CMK (cell line): ENCODE measurements at places on chromosomes 16 and 17.

DNA sequence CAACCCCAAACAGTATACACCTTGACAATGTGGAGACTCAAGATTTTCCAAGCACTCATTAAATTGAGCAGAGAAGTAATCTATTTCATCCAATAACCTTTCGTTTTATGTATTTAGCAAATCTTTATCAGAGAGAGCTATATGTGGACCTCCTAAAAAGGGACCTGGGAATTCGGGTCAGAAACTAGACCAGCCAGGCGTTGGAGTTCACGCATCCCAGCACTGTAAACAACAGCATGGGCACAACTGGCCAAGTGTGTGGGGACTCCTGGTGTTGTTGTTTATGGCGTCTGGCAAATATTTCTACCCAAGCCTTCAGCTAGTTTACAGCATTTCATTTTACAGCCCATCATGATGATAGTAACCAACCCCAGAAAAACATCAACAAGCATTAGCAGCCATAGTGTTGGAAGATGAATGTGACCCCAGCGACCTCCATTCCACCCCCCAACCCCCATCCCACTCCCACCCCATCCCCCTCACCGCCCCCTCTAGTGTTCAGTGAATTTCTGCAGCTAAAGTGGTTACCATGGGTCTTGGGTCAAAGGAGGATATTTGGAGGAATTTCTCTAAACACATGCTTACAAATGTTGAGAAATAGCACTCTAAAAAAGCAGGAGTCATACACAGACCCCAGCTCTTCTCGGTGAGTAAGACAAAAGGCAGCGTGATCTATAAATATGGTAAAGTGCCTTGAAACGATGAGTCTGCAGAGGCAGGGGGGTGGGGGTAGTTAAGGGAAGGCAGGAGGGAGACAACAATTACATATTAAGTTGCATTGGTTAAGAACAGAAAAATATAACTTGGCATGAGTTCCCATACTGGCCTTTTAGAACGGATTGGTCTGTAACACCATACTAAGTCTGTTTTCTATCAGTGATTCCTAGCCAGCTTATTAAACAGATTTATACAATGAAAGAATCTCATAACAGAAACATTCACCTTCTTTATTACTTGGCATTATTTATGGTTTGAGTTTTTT, 91.4 kb upstream of the TBX2 start:
- DNase-seq, result no peak

GRCh38 chr17:41647940-41648410, 23.6 kb upstream of the KRT17 start:
- DNase-seq, result no peak

DNA sequence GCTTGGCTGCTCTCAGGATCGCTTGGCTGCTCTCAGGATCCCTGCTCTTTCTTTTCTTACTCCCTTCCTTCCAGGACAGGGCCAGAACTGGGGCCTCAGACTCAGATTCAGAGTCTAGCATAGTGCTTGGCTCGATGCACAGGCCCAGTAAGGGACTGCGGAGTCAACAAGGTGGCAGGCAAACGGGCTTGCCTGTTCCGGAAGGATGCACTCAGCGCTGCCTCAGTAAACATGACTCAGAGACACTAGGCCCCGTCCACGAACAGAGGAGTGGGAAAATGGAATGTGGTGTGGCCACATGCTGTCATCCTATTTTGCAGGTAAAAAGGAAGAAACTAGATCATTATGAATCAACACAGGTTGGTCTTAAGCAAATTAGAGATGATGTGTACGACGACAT, 9.8 kb downstream of the SPHK1 start:
- DNase-seq, result no peak

- DNase-seq, result no peak
These were observed 117.3 kb downstream of the OR1D5 start for GRCh38 chr17:2946144-2946543.

DNA sequence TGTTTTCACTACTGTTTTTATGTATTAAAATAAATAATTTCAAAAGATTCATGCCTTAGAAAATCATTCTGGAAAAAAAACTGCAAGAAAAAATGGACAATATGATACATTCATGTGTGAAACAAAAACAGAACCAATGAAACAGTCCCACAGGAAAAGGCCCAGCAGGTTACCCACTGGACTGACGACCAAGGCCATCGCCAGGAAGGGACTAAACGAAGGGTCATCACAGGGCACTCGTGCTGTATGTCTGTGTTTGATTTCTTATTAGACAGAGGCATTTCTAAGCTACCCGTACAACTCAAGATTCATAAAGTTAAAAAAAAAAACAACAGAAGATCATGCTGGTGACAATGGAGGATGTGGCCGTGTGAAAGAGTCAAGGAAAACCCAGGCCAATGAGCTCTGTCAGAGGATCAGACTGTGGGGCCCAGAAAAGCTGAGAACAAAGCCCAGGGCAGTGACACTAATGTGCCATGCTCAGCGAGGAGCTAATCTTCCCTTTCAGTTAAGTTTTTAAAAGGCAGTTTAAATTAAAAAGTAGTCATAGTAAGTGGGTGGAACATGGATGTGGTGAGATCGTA, 31.8 kb downstream of the NSMCE1 start:
- DNase-seq, result no peak
